ENCODE measurements at places on chromosomes 3 and 15.
A peak's percentile ranks its signal among the peaks of the same experiment; 100 is the strongest.

DNA sequence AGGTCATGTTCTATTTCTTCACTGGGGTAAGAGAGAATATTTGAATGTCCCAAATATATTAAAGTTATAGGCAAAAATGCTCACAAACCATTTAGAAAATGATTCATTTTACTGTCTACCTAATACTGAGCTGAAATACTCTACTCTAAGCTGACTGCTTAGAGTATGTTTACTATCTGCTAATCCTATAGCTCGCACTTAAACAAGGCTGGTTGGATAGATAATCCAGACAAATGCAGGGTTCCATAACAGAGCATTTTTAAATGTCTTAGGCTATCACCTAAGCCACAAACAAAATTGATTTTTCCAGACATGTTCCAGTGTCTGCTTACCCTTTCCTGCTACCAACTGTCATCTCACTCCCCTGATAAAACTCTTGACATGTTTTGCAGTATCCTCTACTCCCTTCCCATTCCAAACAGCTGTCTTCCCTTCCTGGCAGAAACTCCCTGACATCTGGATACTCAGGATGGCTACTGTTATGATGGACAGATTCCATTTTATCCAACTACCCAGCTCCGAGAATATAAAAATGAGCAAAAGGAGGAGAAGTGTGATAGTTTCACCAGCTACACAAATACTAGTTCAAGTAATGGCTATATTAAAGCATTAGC, 1034.7 kb downstream of the FHIT start:
- no peak for DNase-seq

DNA sequence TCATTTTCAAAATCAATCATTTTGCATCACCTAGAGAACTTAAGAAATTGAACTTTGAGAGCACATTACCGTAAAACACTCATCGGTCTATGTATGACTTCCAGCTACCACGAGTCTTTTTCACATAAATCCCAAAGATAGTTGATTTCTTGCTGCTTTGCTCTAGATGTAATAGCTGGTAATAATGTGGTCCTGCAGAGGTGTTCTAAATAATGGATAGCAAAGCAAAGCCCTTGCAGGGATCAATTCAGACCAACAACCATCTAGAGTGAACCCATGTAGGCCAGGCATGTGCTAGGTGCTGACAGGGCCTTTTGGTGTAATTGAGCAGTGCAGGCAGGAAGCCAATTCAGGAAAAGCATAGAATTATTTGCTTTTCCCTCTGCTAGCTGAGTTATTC, 26.1 kb upstream of the C3orf80 start:
- DNase-seq, result no peak

- DNase-seq, result no peak
These were observed 79.5 kb downstream of the KBTBD8 start for GRCh38 chr3:67077656-67078055.

DNA sequence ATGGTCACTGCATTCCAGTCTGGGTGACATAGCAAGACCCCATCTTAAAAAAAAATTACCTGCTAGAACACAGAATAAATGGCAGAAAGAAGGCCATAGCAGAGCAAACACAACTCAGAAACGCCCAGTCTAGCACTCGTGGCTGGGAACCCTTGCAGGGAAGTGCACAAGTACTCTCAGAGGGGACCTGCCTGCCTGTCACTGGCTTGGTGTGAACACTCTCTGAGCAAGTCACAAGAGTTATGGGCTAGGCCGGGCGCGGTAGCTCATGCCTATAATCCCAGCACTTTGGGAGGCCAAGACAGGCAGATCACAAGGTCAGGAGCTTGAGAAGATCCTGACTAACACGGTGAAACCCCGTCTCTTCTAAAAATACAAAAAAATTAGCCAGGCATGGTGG, 17.2 kb downstream of the SFMBT1 start:
- no peak for DNase-seq

DNA sequence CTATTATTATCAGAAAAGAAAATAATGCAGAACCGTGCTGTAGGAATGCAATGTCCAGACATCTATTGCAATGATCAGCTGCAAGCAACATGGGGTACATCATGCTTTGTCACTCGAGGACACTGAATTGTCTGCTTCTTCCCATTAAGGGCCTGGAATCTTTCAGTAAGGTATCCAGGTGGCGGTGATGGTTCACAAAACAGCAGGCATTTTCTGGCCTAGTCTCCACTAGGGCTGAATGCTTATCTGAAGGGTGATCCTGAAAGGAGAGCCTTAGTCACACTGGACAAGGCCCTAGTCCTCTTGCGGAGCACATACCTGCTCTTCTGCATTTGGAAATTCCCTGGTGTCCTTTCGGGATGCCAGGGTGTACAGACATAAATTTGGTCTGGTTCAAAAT, 21.2 kb downstream of the ITPR1 start:
- no peak for DNase-seq

DNA sequence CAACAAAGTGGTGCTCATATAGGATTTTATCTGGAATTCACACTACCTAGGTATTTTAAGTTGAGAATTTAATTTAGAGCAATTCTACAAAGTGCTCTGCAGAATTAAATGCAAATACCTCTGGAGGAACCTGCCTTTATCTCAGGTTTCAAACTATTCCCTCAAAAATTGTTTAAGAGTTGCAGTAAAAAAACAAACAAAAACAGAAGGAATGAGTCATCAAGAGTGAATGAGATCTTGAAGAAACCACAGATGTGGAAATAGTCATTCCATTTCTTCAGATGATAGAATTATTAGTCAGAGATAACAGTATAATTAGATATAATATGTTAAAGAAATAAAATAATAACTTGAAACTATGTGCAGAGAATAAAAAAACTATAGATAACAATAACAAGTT, 80.8 kb upstream of the SCN5A start:
- DNase-seq, result peak; percentile 39

- DNase-seq, result no peak
These were observed 221.6 kb downstream of the PLOD2 start for GRCh38 chr3:145939431-145939830.

- DNase-seq, result no peak
These were observed 414 bp upstream of the TMEM115 start for GRCh38 chr3:50359760-50360110.

GRCh38 chr15:88035381-88035780, 221.2 kb downstream of the NTRK3 start:
- no peak for DNase-seq

- no peak for DNase-seq
These were observed 53.5 kb downstream of the CCR4 start for GRCh38 chr3:33004961-33005360.

- DNase-seq, result peak; percentile 66
These were observed 6.8 kb upstream of the GATA2 start for GRCh38 chr3:128499724-128500275.

- no peak for DNase-seq
These were observed 38.4 kb downstream of the MAP2K1 start for GRCh38 chr15:66424963-66425612.

DNA sequence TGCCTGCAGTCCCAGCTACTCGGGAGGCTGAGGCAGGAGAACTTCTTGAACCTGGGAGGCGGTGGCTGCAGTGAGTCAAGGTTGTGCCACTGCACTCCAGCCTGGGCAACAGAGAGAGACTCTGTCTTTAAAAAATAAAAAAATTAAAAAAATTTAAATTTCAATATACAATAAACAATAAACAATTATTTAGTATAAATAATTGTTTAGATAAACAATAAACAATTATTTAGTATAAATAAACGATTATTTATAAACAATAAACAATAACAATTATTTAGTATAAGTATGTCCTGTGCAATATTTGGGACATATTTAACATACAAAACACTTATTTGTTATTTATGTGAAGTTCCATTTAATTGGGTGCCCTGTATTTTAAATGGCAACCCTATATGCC, 119.6 kb downstream of the XXYLT1 start:
- no peak for DNase-seq

DNA sequence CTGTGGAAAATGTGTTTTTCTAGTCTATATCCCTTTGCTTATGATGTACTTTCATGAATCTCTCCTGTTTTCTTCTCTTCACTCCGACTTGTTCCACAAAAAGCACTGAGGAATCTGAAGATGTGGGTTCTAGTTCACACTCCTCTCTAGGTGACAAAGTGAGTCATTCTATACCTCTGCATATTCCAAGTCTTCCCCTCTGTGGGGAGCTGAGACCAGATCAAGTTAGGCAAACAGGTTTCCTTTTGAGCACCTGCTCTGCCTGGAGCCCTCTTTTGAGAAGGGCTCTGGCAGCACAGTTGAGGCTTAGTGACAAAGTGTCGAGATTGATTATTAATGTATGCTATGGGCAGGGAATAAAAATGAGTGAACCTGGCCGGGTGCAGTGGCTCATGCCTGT, 82.4 kb upstream of the VGLL4 start:
- DNase-seq, result no peak

GRCh38 chr3:123787133-123787532, 97.0 kb downstream of the MYLK start:
- DNase-seq, result no peak

DNA sequence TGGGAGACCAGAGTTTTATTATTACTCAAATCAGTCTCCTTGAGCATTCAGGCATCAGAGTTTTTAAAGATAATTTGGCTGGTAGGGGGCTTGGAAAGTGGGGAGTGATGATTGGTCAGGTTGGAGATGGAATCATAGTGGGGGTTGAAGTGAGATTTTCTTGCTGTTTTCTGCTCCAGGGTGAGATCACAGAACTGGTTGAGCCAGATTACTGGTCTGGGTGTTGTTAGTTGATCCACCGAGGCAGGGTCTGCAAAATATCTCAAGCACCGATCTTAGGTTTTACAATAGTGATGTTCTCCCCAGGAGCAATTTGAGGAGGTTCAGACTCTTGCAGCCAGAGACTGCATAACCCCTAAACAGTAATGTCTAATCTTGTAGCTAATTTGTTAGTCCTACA, 141.0 kb downstream of the OTOL1 start:
- no peak for DNase-seq

GRCh38 chr3:112759210-112759609, 87.5 kb downstream of the CD200R1L start:
- DNase-seq, result no peak

DNA sequence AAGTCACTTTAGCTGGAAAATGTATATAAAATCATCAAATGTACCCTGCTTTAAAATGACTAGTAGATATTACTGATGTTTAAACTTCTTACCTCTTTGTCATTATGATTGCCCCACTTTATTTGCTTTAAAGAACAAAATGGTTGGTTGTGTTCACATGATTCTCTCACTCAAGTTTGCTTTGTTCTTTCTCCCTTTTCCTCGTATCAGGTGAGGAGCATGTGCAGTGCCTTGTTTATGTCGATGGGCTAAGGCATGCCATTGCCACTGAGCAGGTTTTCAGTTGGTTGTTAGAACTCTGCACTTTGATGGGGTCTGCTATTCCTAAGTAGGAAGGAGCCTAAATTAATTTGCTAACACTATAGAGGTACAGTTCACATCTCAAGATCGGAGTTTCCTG, 5.3 kb downstream of the MAP2K5 start:
- DNase-seq, result no peak

DNA sequence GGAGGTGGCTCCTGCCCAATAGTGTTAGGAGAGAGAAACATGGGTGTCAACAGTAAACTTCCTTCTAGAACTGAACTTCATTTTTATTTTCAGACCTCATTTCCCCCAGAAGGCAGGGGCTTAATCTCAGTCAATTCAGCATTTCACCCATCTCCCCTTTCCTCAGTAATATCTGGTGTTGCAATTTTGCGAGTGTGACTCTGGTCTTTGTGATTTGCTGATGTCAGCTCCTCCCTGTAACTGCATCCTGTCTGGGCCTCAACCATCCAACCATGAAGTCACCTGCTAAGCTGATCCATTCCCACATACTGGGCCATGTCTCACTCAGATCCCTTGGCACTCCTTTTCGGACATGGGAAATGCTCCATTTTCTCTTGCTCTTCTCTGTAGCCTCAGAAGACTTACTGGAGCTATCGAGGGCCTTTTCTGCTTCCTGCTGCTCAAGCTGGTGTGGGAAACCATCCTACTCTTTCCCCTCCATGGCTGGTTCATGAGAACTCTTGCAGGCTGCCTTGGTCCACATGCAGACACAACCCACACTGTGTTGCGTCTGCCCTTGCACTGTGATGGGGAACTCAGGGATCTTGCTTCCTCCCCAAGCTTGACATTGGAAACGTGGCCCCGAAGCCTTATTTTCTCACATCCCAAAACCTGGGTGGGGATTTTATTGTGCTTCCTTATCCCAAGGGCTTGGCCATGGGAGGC, 24.6 kb downstream of the CCR4 start:
- no peak for DNase-seq

DNA sequence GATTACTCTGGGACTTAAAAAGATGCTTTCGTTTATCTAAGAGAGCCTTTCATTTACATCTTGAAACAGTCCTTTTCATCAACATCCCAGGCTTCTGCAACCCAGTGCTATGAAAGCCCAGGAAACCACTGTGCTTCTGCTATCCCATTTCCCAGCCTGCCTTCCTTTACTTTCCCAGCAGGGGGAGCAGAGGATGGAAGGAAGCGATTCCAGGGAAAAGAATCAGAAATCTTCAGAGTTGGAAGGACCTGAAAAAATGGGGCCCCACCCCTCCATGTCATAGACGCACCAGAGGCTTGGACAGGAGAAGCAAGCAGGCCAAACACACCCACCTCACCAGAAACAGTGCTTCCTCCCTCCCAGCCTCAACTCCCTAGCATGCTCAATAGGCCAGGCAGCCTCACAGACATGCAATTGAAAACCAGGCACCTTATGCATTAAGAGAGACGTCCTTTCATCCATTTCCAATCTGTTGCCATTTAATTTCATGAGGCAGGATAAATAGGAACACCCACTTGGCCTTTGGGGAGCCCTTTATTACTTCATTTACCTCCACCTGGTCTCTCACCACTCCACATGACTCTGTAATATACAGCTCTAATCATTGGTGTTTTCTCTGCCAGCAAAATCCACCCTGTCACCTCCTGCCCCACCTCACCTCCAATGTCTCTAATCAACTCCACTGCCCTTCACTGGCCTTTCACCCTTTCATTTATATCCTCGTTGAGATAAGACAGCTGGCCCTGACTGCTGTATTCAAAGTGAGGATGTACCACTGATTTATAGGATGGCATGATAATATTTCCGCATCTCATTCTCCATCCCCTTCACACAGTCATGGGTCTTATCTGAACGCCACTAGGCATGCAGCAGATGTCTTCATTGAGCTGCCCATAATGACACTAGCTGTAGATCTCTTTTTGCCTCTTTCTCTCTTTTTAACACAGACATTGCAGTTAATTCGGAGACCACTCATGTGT, 583.9 kb downstream of the NTRK3 start:
- DNase-seq, result peak; percentile 68

GRCh38 chr3:25768851-25769250, 14.4 kb downstream of the NGLY1 start:
- no peak for DNase-seq

- DNase-seq, result no peak
These were observed 124.1 kb downstream of the NR2E3 start for GRCh38 chr15:71934446-71934845.

Data from RPMI7951 (cell line).